Epithelial cell of proximal tubule (primary cell): ENCODE measurements at places on chromosomes 5 and 9.

DNA sequence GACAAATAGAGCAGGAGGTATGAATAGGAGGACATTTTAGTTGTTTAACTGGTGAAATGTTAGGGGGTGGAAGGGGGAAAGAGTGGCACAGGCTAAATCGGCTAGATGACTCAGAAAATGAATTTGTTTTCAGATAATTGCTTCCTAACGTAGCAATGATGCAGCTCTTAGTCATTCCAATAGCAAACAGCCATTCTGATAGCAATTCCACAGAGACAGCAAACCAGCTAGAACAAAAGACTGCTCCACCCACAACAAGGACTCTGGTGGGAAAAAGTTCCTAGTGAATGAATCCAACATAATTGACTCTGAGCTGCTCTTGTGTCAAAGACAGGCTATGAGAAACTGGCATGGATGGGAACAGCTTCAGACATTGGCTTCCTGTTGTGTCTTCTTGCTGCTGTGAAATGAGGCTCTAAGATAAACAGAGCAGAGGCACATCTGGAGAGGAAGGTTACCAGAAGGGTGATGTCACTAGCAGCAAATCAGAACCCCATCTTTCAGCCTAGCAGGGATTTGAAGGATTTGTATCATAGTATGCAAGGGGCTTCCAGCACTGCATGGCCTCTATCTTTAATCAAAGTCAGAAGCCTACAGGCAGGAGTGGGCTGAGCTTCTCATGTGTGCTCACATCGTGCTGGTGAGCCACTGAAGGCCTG lies 28.1 kb upstream of the F2RL1 start:
- DNase-seq = peak; percentile 96

DNA sequence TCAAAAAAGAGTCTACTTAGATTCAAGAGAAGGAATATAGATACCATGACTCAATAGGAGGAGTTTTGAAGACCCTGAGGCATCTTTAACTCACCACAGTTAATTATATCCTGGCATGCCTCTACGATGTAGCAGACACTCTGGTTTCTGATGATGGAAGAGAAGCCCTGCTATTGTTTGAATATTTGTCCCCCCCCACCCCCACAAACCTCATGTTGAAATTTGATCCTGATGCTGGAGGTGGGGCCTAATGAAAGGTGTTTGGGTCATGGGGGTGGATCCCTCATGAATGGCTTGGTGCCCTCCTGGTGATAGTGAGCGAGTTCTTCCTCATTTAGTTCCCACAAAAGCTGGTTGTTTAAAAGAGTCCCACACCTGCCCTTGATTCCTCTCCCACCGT lies 147.9 kb upstream of the TBCA start:
- DNase-seq = no peak

GRCh38 chr9:128127990-128128835 lies 684 bp upstream of the PTGES2 start:
- DNase-seq = no peak

- DNase-seq = no peak
Observed at GRCh38 chr5:2921651-2922050, 170.2 kb upstream of the IRX2 start.

GRCh38 chr5:123673107-123673506 lies 161.1 kb downstream of the CSNK1G3 start:
- DNase-seq = no peak

DNA sequence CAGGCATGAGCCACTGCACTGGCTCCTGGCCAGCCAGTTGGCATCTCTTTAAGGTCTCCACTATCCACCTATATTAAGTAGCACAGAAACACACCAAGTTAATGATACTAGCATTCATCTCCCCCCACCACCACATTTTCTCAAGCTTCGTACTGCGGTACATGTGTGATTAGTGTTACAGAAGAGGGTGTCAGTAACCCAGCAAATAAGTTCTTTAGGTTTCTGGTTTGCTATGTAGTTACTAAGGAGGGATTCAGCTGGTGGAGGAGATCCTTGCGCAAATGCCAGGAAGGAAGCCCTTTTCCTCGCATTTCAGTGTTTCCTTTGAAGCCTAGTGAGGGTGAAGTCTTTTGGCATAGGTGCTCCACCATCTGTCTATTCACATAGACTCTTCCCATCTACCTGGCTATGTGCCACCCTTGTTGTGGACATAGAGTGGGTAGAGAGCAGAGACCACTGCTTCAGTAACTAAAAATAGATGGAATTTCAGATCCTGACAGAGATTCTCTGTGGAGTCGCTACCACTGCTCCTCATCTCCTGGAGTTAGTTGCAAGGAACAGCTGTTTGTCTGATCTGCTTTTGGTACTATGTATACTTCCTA lies 16.7 kb downstream of the UBE2D2 start:
- DNase-seq = no peak

- no peak for DNase-seq
Observed at GRCh38 chr5:179229331-179229831, 115.9 kb downstream of the ADAMTS2 start.

DNA sequence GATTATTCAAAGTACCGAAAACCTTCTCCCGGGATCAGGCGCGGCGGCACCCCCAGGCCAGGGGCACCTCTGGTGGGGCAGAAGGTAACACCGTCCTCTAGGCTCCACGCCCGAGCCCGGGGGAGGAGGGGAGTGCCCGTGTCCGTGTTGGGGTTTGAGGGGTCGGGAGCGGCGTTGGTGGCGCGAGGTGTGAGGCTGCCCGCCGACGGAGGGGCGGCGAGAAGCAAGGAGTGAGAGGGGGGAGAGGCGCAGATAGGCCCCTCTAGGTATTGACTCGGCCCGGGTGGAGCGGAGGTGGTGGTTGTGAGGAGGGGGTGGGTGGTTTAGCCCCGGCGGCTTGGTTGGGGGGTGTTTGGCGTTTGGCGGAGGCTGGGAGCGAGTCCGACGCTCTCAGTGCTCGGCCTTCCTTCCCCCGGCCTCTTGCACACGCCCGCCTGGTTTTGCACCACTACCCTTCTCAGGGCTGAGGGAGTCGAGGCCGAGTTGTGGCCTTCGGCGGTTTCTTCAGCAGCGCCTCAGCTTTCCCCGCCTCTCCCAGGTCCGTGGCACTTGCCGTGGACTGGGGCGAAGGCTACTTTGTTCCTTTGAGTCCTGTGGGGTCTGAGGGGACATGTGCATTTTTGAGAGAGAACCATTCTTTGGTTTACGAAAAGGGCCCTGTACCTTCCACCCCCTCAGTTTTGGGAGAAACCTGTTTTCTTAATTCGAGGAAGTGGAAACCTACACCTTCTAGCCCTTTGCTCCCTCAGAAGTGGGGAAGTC lies 450 bp downstream of the GPBP1 start:
- no peak for DNase-seq

GRCh38 chr5:134451225-134451935 lies 39.7 kb upstream of the CDKN2AIPNL start:
- DNase-seq = no peak

DNA sequence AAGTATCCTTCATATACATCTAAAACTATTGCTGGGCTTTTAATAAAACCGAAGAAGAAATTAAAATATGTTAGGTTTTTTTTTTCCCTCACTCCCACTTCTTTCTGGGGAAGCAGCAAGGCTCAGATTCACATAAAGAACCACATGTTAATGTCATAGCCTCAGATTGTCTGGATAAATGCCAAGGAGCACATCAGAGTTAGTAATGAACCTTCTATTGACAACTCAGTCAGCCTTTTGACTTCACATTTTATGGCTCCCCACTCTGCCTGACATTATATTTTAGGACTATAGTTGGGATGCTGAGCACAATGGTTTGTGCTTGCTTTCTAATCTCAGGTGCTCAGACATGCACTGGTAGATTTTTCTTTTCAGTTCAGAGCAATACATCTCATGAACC lies 21.8 kb downstream of the DMAC1 start:
- no peak for DNase-seq

DNA sequence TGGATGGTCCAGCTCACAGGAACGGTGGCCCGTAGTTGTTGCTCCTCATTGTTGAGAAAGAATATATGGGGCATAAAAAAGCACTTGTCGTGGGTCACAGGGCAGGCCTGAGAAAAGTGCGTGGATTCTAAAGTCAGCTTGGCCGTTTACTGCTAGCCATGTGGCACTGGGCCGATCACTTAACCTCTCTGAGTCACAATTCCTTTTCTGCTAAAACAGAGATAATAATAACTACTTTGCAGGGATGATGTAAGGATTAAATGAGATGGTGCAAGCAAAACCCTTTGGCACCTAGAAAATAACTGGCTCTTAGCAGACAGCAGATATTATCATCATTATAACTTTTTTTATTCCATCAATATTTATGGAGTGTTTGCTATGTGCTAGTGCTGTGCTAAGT lies 579.7 kb downstream of the CCDC171 start:
- no peak for DNase-seq

- no peak for DNase-seq
Observed at GRCh38 chr5:1043327-1043726, 34.7 kb downstream of the NKD2 start.

GRCh38 chr5:141172381-141173204 lies at the start of gene PCDHB7:
Gene PCDHB7 (plus strand): TSS chr5:141172644. CDS start chr5:141172836, 192 bp downstream.
- no peak for DNase-seq

- DNase-seq = no peak
Observed at GRCh38 chr5:104139840-104140239, 577.3 kb upstream of the NUDT12 start.

GRCh38 chr9:73183917-73184861 lies 32.5 kb downstream of the ANXA1 start:
- DNase-seq = no peak

DNA sequence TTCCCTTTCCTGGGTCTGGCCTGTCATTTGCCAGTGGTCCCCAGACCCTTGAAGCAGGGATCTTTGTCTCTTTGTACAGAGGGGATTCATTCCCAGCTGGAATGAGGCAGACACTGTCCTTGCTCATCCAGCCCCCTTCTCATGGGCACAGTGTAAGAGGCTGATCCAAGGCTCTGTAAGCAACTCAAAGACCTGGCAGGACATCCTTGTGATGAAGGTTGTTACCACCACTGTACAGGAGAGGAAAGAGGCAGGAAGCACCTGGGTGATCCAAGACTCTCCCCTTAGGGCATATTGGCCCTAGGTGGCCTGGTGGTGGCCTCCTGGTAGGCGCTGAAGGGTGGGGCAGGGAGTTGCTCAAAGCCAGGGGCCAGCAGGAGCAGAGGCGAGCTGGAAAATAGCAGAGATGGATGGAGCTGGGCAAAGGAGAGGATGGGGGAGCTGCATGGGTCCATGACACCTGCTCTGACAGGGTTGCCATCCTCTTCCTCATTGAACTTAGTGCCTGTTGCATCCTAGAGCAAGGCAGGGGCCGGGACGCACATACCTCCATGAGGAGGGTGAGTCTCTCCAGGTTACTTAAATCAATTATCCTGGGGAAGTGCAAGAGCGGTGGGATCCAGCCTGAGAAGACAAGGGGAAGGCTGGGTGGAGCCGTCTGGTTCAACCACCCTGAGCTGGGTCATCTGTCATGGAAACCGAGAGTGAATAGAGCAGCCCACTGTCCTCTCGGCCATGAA lies 9.8 kb upstream of the GADD45G start:
- DNase-seq = no peak

- no peak for DNase-seq
Observed at GRCh38 chr9:77916410-77916819, 115.2 kb downstream of the GNAQ start.

- DNase-seq = no peak
Observed at GRCh38 chr5:111427762-111428161, 84.6 kb downstream of the STARD4 start.

DNA sequence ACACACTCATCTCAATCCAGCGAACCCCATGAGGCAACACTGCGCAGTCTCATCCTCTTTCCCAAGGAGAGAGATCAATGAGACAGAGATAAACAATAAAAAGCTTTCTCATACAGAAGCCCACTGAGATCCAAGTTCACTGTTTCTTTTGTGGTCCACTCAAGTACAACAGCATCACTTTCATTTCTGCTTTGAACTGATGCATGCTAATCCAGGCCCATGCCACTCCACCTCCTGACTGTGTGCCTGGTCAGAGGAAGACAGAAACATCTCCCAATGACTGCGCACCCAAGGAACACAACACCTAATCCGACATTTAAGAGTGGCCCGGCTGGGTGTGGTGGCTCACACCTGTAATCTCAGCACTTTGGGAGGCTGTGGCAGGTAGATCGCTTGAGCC lies 104.0 kb downstream of the SERINC5 start:
- no peak for DNase-seq

DNA sequence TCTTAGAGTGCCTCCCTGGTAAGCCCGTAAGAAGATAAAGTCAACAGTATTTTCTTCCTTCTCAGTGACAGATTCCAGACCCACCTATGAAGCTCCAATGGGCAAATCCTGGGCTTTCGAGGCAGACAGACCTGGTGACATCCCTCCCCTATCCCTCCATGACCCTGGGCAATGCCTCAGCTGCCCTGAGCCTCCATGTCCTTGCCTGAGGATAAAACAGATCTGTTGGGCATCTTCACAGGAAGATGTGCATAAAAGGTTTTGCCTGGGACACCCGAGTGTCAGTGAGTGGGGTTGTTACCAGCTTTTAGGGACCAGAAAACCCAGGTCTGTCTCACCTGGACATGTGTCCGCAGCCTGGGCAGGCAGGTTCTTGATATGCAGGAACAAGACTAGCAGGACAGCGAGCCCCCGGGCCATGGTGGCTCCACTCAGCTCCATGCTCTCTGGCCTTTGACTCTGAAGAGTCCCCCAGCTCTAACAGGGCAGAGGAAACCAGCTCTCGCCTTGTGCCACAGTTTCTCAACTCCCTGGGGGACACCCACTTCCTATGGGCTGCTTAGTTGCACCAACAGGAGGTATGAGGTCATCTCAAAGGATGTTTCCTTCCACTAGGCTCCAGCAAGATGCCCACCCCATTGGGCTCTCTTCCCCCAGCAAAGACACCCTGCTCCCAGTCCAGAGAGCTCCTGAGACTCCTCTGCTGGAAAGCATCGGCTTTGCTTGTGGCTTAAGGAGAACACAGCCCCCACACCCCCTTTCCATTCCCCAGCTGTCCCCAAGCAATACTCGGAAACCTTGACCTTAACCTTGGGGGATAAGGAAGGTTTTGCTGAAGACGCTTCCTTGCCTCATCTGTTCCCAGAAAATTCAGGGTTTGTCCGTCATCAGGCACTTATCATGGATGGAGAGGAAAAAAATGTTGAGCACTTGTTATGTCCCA lies at the start of gene FCN1:
Gene FCN1 (minus strand): TSS at position 482 of the 943 bp plus-strand sequence. CDS start 41 bp downstream, at position 441.
- DNase-seq = no peak

- DNase-seq = peak; percentile 48
Observed at GRCh38 chr5:35777358-35778087, 79.2 kb upstream of the IL7R start.

DNA sequence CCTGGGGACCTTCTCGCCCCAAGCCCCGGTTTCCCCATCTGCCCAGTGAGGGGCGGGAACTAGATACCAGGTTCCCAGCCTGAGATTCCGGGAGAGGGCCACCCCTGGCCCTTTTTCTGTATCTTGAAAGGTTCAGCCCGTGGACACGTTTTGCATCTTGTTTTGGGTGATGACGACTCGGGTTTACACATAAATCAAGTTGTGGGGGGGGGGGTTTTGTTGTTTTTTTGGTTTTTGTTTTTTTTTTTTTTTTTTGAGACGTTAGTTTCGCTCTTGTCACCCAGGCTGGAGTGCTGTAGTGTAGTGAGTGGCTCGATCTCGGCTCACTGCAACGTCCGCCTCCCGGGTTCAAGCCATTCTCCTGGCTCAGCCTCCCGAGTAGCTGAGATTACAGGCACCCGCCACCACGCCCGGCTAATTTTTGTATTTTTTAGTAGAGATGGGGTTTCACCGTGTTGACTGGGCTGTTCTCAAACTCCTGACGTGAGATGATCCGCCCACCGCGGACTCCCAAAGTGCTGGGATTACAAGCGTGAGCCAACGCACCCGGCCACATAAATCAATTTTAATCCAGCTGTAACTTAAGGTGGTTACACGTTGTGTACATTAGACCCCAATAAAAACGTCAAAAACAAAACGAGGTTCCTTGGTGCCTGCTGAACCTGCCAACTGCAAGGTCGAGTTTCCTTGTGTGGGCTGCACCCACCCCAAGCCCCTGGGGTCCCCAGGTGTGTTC lies 1.1 kb upstream of the BRD3 start:
- DNase-seq = no peak

GRCh38 chr9:109252291-109252690 lies 68.6 kb downstream of the EPB41L4B start:
- no peak for DNase-seq
